SK-N-DZ (cell line): ENCODE measurements at places on chromosomes 1 and 21.

- no peak for DNase-seq
Observed at GRCh38 chr1:46003315-46003714, 129.1 kb downstream of the PIK3R3 start.

GRCh38 chr1:207318072-207318619, 3.3 kb upstream of the CD55 start:
- DNase-seq: no peak

DNA sequence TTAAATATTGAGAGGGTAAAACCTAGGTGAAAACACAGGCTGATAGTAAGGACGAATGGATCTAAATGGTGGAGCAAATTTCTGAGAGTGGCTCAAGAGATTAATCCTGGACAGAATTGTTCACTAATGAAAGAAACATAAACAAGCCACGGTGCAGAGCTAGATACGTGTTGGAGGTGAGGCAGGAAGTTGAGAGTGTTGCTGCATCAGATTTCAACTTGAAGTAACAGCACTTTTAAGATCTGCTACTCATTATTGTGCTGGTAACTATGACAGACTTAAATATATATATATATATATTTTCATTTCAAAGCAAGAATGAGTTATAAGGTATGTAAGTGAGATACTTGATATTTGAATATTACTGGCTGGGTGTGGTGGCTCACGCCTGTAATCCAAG, 64.9 kb downstream of the PTGS2 start:
- DNase-seq: no peak

- no peak for DNase-seq
Observed at GRCh38 chr1:230869500-230869899, 1.2 kb upstream of the C1orf198 start.

DNA sequence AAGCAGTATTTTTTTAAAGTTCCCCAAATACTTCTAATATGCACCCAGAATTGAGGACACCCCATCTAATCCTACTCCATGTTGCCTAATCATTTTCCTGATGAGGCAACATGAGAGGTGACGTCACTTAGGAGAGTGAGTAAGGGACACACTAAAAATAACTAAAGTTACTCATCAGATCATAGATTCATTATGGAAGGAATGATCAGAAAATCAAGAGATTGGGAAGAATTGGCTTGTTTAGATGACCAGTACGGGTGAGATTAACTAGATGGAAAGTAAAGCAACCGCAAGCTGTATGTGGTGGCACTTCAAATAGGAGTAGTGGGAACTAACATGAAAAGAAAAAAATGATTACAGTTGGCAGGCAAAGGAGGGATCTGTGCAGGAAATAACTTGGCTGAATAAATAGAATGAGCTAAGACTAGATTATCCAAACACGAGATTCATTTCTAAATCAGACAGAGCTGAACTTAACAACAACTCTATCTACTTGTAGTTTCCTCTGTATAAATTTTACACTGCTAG, 61.4 kb upstream of the CXADR start:
- DNase-seq: no peak

GRCh38 chr1:46134660-46135331, 2.4 kb upstream of the PIK3R3 start:
- DNase-seq: no peak

- DNase-seq: no peak
Observed at GRCh38 chr1:171418546-171418945, 66.8 kb upstream of the PRRC2C start.

DNA sequence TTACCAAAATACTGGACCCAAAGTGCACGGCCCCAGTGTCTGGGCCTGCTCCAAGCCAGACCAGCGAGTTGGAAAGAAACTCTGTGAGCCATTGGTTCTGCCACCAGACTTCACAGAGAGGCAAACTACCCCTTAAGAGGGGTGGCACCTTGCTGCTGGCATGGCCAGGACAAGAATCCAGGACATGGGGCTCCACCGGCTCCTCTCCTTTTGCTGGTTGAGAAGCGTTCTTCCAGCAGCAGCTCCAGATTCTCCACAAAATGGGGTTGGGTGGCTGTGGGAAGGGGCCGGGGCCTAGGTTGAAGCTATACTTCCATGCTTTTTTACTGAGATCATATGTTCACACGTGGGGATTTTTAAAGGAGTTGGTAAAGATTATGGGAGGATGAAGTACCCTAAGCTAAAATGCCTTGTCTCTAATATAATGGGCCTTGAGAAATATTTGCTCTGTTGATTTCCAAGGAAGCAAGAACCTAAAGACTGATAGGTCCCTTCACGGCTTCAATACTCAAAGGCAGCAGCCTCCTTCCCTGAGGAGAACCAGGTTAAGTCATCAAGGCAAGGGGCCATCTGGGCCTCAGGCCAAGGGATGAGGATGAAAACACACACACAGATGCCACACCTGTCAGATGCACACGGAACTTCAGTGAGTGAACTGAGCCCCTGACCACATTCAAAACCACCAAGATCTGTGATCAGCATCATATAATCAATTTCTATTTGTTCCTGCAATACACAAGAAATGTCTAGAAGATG, 3.1 kb downstream of the C1orf198 start:
- DNase-seq: no peak
